Keratinocyte (primary cell): ENCODE measurements at places on chromosomes 12 and 14. TPM values are rescaled to one million over a fixed set of nuclear protein-coding genes. Genes with fewer than 3 reads are reported as not detected.
A peak's percentile ranks its signal among the peaks of the same experiment; 100 is the strongest.

DNA sequence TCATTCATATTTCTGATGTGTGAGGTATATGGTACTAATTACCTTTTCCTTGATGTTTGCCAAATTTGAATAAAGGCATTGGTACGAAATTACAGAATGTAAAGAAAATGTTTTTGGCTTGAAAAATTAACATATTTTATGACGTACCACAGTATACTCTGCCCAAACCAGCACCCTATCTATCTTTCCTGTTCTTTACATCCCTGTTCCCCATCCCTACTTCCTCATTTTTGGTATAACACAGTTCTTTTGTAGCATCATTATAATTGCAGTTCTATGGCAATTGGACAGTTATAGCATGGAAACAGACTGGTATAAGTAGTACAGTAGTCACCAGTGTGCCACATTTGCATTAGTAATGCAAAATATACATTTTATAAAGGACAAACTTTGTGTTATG lies 7.0 kb upstream of the CCT2 start:
- no peak overlapping the region for H3K27ac ChIP-seq
- H3K4me3 ChIP-seq = no peak overlapping the region
- H3K4me1 ChIP-seq = peaks cover 5% of the 10 kb centered on the region
- DNase-seq = no peak
- no peaks in the 10 kb centered on the region for H3K27me3 ChIP-seq
- peaks cover 16% of the 10 kb centered on the region for H3K36me3 ChIP-seq

DNA sequence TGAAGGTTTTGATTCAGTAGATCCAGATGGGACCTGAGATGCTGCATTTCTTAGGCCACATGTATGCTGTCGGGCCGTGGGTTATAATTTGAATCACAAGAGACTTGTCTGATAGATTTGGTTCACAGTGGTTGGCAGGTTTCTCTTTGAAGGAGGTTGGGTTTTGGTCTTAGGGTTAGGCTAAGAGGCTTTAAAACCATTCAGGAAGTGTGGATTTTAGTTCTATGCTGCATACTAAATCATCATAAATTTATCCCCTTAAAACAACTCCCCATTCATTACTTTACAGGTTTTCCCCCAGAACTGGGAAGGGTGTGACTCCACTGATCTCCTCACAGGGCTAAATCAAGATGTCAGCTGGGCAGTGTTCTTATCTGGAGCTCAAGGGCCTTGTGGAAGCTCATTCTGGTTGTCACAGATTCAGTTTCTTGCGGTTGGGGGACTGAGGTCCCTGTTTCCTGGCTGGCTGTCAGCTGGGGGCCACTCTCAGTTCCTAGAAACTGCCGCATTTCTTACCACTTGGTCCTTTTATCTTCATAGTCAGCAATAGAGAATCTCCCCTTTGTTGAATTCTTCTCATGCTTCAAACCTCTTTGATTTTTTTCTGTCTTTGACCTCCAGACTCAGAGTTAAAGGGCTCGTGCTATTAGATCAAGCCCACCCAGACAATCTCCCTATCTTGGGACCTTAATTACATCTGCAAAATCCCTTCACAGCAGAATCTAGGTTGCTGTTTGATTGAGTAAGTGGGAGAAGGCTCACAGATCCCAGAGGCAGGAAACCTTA lies 20.6 kb upstream of the PCNX1 start:
- no peak overlapping the region for H3K4me3 ChIP-seq
- no peaks in the 10 kb centered on the region for H3K36me3 ChIP-seq
- no peak overlapping the region for H3K27ac ChIP-seq
- no peaks in the 10 kb centered on the region for H3K27me3 ChIP-seq

DNA sequence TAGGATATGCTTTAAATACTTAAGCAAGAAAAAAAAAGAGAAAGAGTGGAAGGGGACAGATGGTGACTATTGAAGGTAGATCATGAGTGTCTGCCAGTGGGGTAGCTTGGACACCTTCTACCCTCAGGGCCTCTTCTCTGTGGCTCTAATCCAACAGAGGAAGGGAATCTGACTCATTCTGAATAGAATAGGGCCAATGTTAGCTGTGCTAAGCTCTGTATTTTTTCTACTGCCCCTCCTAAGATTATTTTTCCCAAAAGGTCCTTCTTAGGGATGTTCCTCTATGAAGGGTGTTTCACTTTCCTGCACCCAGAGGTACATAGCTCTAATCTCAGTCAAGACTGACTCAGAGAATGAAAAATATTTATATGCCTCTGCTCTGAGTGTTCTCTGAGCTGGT lies 25.6 kb downstream of the UNC79 start:
- H3K27ac ChIP-seq = no peak overlapping the region
- peak; percentile 1 for DNase-seq
- no peaks in the 10 kb centered on the region for H3K27me3 ChIP-seq
- H3K4me3 ChIP-seq = no peak overlapping the region

Gene TTC9
- 0.50 to 0.85 TPM (median 0.59 TPM) in 3 replicates for polyA plus RNA-seq

DNA sequence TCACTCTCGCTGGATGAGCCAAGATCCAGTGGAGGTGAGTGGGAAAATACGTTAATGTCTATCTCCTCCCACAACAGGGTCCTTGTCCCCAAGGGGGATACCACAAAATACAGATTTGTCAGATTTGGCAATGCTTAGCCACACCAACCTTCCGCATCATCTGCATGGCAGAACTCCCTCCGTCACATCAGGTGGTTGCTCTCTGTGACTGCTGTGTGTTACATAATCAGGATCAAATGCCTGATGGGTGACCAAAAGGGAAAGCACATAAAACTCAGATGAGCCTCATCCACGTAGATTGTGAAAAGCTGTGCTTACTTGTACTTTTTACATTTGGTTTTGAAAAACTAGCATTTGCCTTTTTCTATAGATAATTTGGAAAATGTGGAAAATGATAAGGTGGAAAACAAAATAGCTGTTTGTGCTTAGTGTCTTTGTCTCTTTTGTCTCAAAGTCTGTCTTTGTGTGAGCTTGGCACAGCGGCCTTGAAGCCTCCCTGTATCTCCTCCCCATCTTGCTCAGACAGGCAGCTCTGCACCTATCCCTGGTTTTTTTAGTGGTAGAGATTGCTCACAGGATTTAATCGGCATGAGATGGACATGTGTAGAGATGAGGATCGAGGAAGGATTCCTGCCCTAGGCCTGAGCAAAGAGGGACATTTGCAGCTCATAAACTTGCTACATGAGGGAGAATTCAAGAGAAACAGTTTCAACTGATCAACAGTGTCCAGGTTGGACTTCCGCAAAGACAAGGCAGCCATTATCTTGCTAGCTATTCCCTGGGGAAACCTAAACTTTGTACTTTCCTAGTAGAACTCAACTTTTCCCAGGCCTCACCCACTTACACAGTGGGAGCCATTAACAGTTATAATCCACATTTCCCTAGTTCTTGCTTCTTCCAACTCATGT lies 3.6 kb upstream of the FGF6 start:
- no peak overlapping the region for H3K4me3 ChIP-seq
- peaks cover 9% of the 10 kb centered on the region for H3K27me3 ChIP-seq
- H3K27ac ChIP-seq = no peak overlapping the region
- H3K4me1 ChIP-seq = no peaks in the 10 kb centered on the region
- H3K36me3 ChIP-seq = no peaks in the 10 kb centered on the region

DNA sequence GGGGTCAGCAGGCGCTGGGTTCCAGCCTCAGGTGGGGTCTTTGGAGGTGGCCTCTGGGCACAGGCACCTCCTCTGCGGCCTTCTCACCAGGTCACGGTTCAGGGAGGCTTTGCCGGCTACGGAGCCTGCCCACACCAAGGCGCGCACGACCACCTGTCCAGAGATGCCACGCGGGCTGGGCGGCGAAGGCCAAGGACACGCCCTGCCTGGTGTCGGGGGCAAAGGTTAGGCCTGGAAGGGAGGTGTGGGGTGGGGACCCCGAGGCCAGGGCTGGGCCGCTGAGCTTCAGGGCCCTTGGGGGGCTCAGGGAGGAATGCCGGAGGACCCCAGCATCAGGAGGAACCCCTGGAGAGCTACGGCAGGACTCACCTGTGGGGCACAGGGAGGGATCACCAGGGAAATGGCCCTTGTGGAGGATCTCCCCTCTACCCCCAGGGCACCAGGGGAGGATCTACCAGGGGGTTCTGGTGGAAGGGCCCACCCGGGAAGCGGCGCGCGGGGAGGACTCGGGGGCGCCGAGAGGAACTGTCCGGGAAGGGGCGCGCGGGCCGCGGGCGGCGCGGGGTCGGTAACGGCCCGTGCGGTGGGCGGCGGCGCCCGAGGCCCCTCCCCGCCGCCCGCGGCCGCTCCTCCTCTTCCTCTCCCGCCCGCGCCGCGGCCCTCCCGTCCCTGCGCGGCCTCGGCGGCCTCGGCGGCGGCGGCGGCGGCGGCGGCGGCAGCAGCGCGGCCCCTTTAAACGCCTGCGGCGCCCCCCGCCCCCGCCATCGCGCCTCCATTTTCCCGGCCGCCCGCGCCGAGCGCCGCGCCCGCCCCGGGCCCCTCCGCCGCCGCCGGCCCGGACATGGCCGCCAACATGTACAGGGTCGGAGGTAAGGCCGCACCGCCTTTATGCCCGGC lies at the start of gene MTA1:
Gene MTA1 (plus strand): TSS at position 633 of the 897 bp plus-strand sequence. CDS start 209 bp downstream, at position 842.
- peaks cover 10% of the 10 kb centered on the region for H3K4me1 ChIP-seq
- no peak for DNase-seq
- peak within 1 kb of the TSS; percentile 36 for H3K27ac ChIP-seq
- H3K36me3 ChIP-seq = peaks cover 3% of the 10 kb centered on the region
- H3K27me3 ChIP-seq = no peaks in the 10 kb centered on the region

- no peak overlapping the region for H3K27ac ChIP-seq
- no peaks in the 10 kb centered on the region for H3K4me1 ChIP-seq
- peaks cover 12% of the 10 kb centered on the region for H3K36me3 ChIP-seq
- no peaks in the 10 kb centered on the region for H3K27me3 ChIP-seq
These were observed 78.6 kb downstream of the POLR3B start for GRCh38 chr12:106436164-106436563.

DNA sequence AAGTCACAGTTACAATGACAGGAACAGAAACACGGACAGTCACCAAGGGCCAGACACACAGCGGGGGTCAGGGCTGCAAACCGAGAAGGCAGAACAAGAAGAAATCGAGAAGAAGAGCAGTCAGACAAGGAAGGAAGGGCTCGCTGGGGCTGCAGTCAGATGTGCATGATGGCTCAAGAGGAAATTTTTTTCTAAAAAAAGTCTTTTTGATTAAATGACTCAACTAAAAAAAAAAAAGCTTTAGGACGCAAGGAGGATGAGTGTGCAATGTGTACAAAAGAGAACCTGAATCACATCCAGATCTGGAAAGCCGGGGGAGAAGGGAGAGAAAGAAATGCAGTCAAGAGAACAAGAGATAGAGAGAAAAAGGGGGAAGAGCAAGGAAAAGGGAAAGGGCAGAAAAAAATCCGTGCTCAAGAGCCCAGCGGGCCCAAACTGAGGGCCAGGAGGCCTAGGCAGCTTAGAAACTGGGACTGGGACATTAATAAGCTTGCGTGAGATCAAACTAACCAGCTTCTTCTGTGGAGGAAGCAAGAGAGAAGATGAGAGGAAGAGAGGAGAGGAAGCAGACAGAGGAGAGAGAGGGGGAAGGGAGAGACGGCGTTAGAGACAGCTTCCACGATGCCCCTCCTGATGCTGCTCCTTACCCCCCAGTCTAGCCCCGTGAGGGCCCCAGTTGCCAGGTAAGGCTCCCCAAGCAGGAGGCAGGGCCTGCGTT lies 6.7 kb downstream of the IFFO1 start:
- H3K4me3 ChIP-seq = no peak overlapping the region
- no peak overlapping the region for H3K27ac ChIP-seq
- H3K27me3 ChIP-seq = no peaks in the 10 kb centered on the region
- H3K36me3 ChIP-seq = peaks cover 6% of the 10 kb centered on the region
- H3K4me1 ChIP-seq = peaks cover 50% of the 10 kb centered on the region

Gene CLEC14A
- not detected in 3 replicates for polyA plus RNA-seq

- no peaks in the 10 kb centered on the region for H3K4me1 ChIP-seq
- H3K4me3 ChIP-seq = no peak overlapping the region
- no peak for DNase-seq
- no peaks in the 10 kb centered on the region for H3K27me3 ChIP-seq
These were observed 92.5 kb downstream of the DUSP6 start for GRCh38 chr12:89259821-89260220.

GRCh38 chr12:75982979-75983660 lies 48.5 kb downstream of the PHLDA1 start:
- no peaks in the 10 kb centered on the region for H3K36me3 ChIP-seq
- DNase-seq = no peak
- peak overlapping the region; percentile 31 for H3K27ac ChIP-seq
- no peak overlapping the region for H3K4me3 ChIP-seq
- peaks cover 29% of the 10 kb centered on the region for H3K4me1 ChIP-seq

DNA sequence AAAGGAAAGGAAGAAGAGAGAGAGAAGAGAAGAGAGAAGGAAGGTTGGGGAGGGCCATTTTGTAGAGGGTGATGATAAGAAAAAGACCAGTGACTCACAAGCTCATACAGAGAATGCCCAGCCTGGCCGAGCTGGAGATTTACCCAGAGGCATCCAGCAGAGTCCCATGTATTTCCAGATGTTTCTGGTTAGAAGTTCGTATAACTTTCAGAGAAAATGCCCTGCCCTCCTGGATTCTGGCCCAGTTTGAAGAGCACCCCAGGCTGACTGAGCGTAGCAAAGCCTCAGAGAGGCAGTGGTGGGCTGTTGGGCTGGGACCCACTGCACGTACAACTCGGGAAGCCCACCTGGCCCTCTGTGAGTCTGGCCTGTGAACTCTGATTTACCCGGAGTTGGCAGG lies 221.8 kb downstream of the SLC41A2 start:
- H3K4me3 ChIP-seq = no peak overlapping the region
- no peaks in the 10 kb centered on the region for H3K36me3 ChIP-seq
- no peak overlapping the region for H3K27ac ChIP-seq
- H3K4me1 ChIP-seq = peaks cover 15% of the 10 kb centered on the region
- H3K27me3 ChIP-seq = no peaks in the 10 kb centered on the region

DNA sequence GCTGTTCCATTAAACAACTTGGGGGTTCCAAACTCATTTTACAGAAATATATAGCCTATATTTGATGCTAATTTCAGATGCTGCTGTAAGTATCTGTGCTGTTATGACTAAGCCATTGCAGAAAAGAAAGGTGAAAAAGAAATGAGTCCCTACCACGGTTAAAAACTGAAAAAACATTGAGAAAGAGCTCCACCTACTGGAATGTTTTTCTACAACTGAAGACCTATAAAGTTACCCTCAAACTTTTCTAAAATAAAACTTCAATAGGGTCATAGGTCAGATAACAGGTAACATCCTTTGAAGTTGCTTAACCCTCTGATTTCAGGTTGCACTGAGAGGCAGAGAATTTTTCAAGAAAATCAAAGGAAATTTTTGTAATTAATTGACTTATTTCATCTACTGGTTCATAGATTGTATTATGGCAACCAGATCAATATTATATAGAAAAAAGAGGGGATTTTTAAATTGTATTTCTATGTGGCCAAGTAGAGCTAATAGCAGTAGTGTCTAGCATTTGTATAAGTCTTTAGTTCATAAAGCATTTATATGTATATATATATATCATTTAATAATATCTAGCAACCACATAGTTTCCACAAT lies 279.9 kb downstream of the RPS29 start:
- H3K4me3 ChIP-seq = no peak overlapping the region
- H3K4me1 ChIP-seq = no peaks in the 10 kb centered on the region
- no peak for DNase-seq
- H3K36me3 ChIP-seq = no peaks in the 10 kb centered on the region

Gene RNASE3
- not detected in 3 replicates for polyA plus RNA-seq

DNA sequence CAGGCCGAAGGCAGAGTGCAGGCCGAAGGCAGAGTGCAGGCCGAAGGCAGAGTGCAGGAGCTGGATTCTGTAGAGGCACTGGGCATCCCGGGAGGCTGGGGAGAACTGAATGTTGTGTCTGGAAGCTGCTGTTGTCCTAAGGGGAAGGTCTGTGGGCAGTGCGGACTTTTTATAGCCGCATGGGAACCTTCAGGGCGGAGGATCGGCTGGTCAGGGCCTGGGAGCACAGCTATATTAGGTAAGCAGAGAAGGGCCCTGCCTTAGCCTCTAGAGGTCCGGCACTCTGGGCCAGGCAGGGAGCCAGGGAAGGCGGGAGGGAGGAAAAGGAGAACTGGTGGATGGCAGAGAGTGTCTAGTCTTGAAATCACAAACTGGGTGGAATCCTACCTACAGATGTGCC lies 14.2 kb downstream of the CABP1 start:
- DNase-seq = no peak
- no peaks in the 10 kb centered on the region for H3K4me1 ChIP-seq
- no peak overlapping the region for H3K4me3 ChIP-seq
- peaks cover 33% of the 10 kb centered on the region for H3K27me3 ChIP-seq
